ENCODE measurements at places on chromosomes 1 and 21. TPM values are rescaled to one million over a fixed set of nuclear protein-coding genes. Genes with fewer than 3 reads are reported as not detected.

DNA sequence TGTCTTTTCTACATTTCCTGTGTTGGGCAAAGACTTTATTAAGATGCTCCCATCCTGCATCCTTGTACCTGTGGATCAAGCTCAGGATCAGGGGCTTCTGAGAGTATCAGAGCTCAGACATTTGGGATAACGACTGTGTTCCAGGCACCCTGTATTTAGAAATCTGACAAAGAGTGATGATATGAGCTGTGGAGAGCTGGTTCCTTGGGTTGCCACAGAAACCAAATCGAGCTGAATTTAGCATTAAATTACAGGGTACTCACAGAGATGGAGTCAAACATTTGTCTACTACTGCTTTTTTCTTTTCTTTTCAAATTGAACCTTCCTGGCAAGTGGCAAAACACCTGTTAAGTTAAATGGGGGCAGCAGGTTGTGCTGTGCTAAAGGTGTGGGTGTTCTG lies 110.6 kb downstream of the XCL2 start:
- DNase-seq, result no peak
- no peaks in the 10 kb centered on the region for H3K36me3 ChIP-seq
- no peaks in the 10 kb centered on the region for H3K27me3 ChIP-seq
- no peak overlapping the region for H3K27ac ChIP-seq

DTL gene
- 1.2 TPM for total RNA-seq

GRCh38 chr1:234987415-234988154 lies 141.1 kb downstream of the TOMM20 start:
- DNase-seq, result peak; percentile 88
- no peaks in the 10 kb centered on the region for H3K36me3 ChIP-seq
- H3K27ac ChIP-seq, result peak overlapping the region; percentile 100
- H3K27me3 ChIP-seq, result no peaks in the 10 kb centered on the region

DNA sequence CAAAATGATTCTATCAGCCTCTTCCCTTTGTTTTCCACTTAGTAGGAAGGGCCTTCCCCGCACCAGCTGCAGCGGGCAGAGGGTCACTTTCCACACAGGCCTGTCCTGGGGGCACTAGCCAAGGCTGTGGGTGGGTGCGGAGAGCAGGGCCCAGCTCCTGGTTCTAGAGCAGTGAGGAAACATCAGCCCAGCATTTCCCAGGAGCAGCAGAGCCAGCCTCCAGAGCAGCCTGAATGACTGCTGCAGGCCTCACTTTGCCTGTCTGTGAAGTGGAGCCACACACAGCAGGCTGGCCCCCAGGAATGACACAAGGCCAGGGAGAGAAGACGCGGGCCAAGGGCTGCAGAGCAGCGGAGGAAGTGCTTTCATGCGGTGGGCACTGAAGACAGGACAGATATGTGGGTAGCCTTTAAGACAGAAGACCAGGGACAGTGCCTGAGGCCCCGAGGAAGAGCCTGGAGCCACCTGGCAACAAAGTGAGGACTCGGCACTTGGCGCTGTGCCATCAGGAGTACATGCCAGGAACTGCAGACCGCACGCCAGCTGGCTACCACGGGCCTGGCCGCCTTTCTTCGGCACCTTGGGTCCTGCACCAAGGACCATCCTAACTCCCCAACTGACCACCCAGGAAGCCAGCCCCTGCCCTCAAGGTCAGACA lies 42.0 kb downstream of the ACOT7 start:
- H3K27me3 ChIP-seq, result no peaks in the 10 kb centered on the region
- no peak overlapping the region for H3K4me3 ChIP-seq
- H3K36me3 ChIP-seq, result no peaks in the 10 kb centered on the region
- H3K4me1 ChIP-seq, result peaks cover 2% of the 10 kb centered on the region
- no peak overlapping the region for H3K27ac ChIP-seq

- DNase-seq, result no peak
- H3K36me3 ChIP-seq, result no peaks in the 10 kb centered on the region
- H3K4me3 ChIP-seq, result no peak overlapping the region
- no peaks in the 10 kb centered on the region for H3K4me1 ChIP-seq
Measured at GRCh38 chr21:17802572-17802971, 16.6 kb downstream of the C21orf91 start.

CNIH3 gene
- 3.4 TPM for total RNA-seq

GRCh38 chr1:236455243-236455642 lies 61.2 kb downstream of the EDARADD start:
- no peaks in the 10 kb centered on the region for H3K36me3 ChIP-seq
- DNase-seq, result no peak
- H3K27ac ChIP-seq, result no peak overlapping the region
- no peak overlapping the region for H3K4me3 ChIP-seq
- no peaks in the 10 kb centered on the region for H3K4me1 ChIP-seq

FAM72C gene
- total RNA-seq, result not detected
